Left ventricle myocardium inferior (tissue), 1 donor: ENCODE measurements at places on chromosomes 2 and 18.

- no peaks in the 10 kb centered on the region for H3K36me3 ChIP-seq
- DNase-seq = no peak
- no peak overlapping the region for H3K27ac ChIP-seq
- H3K27me3 ChIP-seq = no peaks in the 10 kb centered on the region
- H3K4me3 ChIP-seq = no peak overlapping the region
Measured at GRCh38 chr2:204367466-204367865, 177.8 kb upstream of the PARD3B start.

DNA sequence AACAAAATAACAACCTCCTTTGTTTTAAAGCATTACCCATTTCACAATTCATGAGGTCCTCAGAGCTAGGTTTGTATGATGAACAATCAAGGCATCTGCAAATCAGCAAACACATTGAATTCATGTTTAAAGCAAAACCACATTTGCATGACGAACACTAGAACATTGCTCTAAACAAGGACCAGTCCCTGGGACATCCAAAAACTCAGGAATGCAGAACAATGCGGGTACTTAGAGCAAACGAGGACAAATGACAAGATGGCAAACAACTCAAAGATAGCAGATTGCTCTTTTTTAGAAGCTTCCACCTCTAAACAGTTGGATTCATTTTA is 45.7 kb upstream of the RALBP1 start:
- H3K27ac ChIP-seq = no peak overlapping the region
- H3K36me3 ChIP-seq = no peaks in the 10 kb centered on the region
- H3K4me1 ChIP-seq = peaks cover 13% of the 10 kb centered on the region

GRCh38 chr18:5196253-5197031 is 615 bp downstream of the AKAIN1 start:
- peaks cover 80% of the 10 kb centered on the region for H3K27me3 ChIP-seq
- no peak overlapping the region for H3K27ac ChIP-seq
- peak; percentile 11 for DNase-seq
- no peaks in the 10 kb centered on the region for H3K36me3 ChIP-seq
- H3K4me3 ChIP-seq = no peak overlapping the region

- H3K27me3 ChIP-seq = no peaks in the 10 kb centered on the region
- no peak for DNase-seq
- H3K27ac ChIP-seq = no peak overlapping the region
- H3K4me3 ChIP-seq = no peak overlapping the region
- no peaks in the 10 kb centered on the region for H3K36me3 ChIP-seq
- no peaks in the 10 kb centered on the region for H3K4me1 ChIP-seq
Measured at GRCh38 chr2:174788291-174788929, 24.1 kb upstream of the CHRNA1 start.

GRCh38 chr2:98158305-98158704 is 71.3 kb downstream of the VWA3B start:
- no peaks in the 10 kb centered on the region for H3K27me3 ChIP-seq
- H3K36me3 ChIP-seq = no peaks in the 10 kb centered on the region
- H3K4me3 ChIP-seq = peak overlapping the region; percentile 39
- peak; percentile 60 for DNase-seq
- peaks cover 87% of the 10 kb centered on the region for H3K4me1 ChIP-seq

DNA sequence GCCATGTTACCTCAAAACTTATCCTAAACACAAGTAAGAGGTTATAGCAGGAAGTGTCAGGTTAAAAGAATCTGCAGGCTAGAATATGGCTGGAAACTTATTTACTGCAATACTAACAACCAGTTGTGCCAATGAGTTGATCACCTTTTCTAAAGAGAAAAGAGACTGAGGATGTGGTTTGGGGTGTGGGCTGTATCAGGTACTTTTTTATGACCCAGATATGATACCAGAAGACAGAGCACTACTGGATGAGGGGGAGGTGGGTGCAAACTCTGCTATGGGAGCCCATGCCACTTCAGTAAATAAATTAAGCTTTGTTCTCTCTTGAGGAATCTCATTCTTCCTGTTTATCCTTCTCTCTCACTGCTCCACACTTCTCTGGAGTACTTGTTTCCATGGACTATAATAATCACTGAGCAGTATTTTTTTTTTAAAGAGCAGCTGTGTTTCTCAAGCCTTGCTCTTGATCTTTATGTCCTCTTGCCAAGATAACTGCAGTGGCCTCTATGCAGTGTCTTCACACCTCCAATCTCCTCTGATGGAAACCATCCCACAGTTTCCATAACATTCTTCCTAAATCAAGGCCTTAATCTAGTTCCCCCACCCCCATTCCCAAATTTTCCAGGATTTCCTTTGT is 51.2 kb upstream of the NOSTRIN start:
- no peak overlapping the region for H3K4me3 ChIP-seq
- peaks cover 59% of the 10 kb centered on the region for H3K4me1 ChIP-seq
- no peaks in the 10 kb centered on the region for H3K36me3 ChIP-seq
- peak overlapping the region; percentile 49 for H3K27ac ChIP-seq
- H3K27me3 ChIP-seq = no peaks in the 10 kb centered on the region

GRCh38 chr18:44245019-44245418 is 435.7 kb upstream of the SETBP1 start:
- H3K4me1 ChIP-seq = no peaks in the 10 kb centered on the region
- no peak overlapping the region for H3K4me3 ChIP-seq
- no peak overlapping the region for H3K27ac ChIP-seq
- H3K27me3 ChIP-seq = no peaks in the 10 kb centered on the region
- no peak for DNase-seq

DNA sequence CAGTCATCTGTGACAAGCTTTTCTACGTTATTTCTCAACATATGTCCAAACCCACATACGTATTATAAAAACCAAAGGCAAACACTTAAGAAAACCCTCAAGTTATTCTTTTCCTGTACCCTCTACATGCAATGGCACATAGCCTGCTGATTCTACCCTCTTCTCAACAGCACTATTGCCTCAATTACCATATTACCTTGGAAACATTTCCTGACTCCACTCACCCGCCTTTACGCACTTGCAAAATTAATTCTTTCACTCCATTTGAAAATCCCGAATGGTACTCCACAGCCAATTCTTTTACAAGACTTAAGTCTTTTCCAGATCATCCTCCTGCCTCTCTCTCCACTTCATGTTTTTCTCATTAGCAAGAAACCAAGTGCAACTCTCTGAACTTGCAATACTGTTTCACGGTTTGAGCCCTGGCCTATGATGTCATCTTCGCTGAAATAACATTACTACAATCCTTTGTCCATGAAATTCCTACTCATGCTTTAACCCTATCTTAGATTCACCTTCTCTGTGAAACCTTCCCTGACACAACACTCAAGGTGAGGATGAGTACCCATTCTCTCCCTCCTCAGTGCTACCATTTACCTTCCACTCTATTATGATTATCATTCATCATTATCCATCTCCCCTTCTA is 29.0 kb downstream of the SESTD1 start:
- no peak overlapping the region for H3K4me3 ChIP-seq
- H3K27me3 ChIP-seq = no peaks in the 10 kb centered on the region
- no peak for DNase-seq
- H3K4me1 ChIP-seq = peaks cover 57% of the 10 kb centered on the region
- H3K36me3 ChIP-seq = no peaks in the 10 kb centered on the region

DNA sequence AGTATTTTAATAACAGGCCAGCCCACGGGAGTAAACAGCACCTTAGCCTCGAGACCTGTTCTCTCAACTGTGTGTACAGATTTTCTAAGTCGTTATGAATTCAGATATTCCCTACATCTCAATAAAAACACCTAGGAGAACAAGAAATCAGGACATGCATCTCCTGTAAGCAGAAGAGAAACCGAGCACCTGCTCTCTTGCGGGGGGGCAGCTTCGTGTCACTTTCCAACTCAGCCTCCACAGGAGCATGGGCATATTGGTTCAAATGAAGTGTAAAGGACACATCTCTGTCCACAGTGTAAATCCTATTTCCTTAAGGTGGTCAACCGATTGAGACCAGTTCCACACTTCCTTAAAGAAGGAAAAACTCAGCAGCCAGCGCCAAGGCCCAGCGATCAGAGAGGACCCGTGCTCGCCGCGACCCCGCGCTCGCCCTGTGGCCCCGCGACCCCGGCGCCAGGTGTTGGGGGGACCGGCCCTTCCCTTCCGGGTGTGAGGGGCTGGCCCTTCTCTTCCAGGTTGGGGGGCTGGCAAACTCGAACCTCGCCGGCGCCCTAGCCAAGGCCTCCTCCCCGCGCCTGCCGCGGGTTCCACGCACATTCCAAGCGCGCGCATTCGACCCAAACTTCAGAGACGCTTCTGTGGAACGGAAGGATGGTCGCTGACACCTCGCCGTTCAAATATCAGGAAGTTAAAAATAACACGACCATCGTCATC is 652 bp downstream of the SH3YL1 start:
- H3K4me3 ChIP-seq = peak overlapping the region; percentile 79
- no peaks in the 10 kb centered on the region for H3K27me3 ChIP-seq
- peaks cover 11% of the 10 kb centered on the region for H3K36me3 ChIP-seq
- no peak overlapping the region for H3K27ac ChIP-seq
- peaks cover 48% of the 10 kb centered on the region for H3K4me1 ChIP-seq
- DNase-seq = no peak

DNA sequence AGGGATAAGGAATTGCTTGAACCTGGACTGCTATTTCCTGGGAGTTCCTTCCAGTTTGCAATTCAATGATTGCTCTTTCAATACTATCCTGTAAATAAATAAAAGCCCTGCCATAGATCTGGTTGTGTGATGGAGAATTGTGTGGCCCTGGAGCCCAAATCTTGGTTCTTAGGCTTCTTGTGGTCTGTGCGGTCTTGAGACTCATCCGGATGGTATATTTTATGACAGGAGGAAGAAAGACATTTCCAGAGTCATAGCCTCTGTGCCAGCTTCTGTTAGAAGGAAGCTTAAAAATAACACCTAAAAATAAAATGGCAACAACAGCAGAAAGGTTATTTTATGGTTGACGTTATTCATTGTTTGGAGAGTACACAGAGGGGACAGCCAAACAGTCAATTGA is 137.7 kb downstream of the ABCA12 start:
- no peaks in the 10 kb centered on the region for H3K4me1 ChIP-seq
- DNase-seq = no peak
- H3K27me3 ChIP-seq = no peaks in the 10 kb centered on the region

DNA sequence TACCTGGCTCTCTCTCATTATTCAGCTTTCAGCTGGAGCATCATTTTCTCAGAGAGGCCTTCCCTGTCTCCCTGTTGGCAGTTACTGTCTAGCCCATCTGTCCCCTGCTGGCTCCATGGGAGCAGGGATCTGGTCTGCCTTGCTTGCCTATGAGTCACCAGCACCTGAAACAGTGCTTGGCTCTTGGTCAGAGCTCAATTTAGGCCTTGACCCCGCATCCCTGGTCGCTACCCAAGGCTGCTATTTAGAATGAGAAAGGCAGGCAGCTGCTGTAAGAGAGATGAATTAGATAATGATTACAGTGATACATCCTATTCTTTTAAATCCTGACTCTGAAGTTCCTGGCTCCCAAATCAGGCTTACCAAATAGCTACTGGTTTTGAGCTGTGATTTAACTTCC is 32.9 kb downstream of the KCNE4 start:
- H3K27ac ChIP-seq = no peak overlapping the region
- no peaks in the 10 kb centered on the region for H3K27me3 ChIP-seq

- H3K36me3 ChIP-seq = no peaks in the 10 kb centered on the region
- no peak overlapping the region for H3K4me3 ChIP-seq
- peak; percentile 57 for DNase-seq
- H3K27ac ChIP-seq = peak overlapping the region; percentile 70
- no peaks in the 10 kb centered on the region for H3K27me3 ChIP-seq
- H3K4me1 ChIP-seq = peaks cover 35% of the 10 kb centered on the region
Measured at GRCh38 chr2:23563673-23564614, 179.0 kb downstream of the KLHL29 start.
